Sigmoid colon (tissue), 7 donors: ENCODE measurements at places on chromosomes 1 and 21.
A peak's percentile ranks its signal among the peaks of the same experiment; 100 is the strongest.

DNA sequence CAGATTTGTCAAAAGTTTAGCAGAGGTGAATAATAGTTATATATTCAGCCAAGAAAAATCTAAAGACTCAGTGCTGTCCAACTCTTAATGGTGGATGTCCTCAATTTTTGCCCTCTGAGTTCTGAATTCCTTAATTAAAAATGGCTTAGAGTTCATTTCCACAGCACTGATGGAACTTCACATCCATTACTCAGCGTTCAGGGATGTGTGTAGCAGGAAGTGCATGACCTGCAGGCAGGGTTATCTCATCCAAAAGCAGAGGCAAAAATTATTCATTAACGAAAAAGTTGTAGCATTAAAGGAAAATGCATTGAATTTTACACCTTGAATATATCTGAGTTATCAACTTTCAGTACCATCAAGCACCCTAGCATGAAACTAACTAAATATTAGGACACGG, 96.7 kb downstream of the ZP4 start:
- DNase-seq = no peak

DNA sequence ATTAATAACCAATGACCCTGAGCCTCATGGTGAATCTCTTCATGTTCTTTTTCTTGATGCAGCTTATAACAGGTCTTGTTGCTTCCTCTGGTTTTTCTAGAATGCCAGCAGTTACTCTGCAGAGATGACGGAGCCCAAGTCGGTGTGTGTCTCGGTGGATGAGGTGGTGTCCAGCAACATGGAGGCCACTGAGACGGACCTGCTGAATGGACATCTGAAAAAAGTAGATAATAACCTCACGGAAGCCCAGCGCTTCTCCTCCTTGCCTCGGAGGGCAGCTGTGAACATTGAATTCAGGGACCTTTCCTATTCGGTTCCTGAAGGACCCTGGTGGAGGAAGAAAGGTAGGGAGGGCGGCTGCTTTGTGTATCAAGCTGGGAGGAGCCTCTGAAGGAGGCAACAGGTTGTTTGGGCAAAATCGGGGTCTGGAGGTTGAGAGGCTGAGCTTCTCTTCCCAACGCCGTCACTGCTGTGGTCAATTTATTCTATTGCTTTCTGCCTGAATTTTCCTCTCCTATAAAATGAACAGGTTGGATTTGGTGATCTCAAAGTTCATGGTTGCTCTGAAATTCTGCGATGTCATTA, 6.7 kb downstream of the ABCG1 start:
- DNase-seq = peak; percentile 46

DNA sequence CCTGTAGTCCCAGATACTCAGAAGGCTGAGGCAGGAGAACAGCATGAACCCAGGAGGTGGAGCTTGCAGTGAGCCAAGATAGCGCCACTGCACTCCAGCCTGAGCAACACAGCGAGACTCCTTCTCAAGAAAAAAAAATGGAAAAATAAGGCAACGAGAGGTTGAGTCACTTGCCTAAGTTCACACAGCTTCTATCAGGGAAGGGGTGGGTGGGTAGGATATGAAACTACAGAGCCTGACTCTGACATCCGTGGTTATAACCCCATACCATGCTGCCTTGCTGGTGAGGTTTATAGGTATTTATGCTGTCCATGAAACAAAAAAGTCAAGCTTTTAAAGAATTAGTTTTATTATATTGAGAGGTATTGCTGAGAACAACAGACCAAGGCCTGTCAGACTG, 61.5 kb upstream of the RAB4A start:
- DNase-seq = no peak

DNA sequence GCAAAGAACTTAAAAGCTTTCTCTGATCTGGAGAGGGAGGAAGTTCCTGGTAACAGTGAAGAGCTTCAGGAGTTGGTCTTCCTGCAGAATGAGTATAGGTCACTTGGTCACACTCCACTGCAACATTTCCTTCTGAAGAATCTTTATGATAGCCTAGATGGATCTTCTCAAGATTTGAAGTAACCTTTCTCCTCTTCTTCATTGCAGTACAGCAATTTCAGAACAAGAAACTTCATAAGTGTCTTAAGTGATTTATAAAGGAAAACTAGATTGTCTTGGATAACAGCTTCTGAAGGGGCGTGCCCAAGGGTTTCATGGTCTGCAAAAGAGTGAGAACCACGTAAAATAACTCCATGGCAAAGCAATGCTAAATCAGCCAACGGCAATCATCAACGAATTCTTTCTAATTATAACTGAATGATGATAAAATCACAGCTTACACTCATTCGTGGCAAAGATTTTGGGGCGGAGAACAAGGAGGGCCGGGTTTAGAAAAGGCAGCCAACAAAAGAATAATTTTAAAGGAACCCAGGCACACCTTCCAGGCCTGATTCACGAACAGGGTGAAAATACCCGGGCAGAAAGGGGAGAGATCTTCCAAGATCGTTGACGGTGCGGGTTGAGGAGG, 53.9 kb upstream of the ASPM start:
- no peak for DNase-seq

- no peak for DNase-seq
Observed at GRCh38 chr1:41426201-41426890, 58.1 kb downstream of the EDN2 start.
